Effector memory CD8-positive, alpha-beta T cell (primary cell): ENCODE measurements at places on chromosomes 13 and 19.
A peak's percentile ranks its signal among the peaks of the same experiment; 100 is the strongest.

- no peak for DNase-seq
Observed at GRCh38 chr13:111411151-111411858, 90.9 kb downstream of the TEX29 start.

- no peak for DNase-seq
Observed at GRCh38 chr13:72113076-72113475, 246.1 kb upstream of the DACH1 start.

DNA sequence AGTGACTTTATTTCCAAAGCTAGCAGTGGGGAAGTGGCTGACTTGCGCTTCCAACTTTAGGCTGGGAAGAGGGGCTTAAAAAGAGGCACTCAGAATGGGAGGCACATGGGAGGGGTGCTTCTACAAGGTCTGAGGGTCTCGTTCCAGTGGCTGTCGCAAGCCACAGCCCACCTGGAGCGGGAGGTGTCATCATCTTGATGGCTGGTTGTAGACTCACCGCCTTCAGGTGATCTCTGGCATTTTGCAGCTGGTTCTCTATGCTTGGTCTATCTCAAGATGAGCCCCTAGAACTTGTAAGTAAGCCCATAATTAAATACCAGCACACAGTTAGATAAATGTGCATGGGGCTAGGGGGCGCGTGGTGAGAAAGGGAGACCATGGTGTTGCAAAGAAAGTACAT, 9.2 kb downstream of the TEX29 start:
- DNase-seq, result no peak

- DNase-seq, result no peak
Observed at GRCh38 chr19:41159881-41160280, 33.1 kb upstream of the CYP2S1 start.

GRCh38 chr13:33480561-33480960, 195.0 kb upstream of the STARD13 start:
- DNase-seq, result no peak

DNA sequence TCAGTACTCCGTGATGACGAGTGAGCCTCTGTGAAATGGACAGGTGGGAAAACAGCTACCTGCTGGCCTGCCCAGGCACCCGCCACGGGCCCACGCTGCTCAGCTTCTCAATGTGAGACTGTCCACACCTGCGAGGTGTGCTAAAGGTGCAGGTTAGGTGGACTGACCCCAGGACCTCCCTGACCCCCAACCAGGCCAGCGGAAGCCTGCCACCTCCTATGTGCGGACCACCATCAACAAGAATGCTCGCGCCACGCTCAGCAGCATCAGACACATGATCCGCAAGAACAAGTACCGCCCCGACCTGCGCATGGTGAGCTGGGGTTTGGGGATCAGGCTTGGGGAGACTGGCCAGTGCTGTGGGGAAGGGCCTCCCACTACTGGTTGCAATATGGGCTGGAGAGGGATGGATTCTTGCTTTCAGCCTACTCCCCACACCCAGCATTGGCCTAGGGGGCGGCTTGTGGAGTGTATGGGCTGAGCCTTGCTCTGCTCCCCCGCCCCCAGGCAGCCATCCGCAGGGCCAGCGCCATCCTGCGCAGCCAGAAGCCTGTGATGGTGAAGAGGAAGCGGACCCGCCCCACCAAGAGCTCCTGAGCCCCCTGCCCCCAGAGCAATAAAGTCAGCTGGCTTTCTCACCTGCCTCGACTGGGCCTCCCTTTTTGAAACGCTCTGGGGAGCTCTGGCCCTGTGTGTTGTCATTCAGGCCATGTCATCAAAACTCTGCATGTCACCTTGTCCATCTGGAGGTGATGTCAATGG, 2.2 kb downstream of the RPL28 start:
- DNase-seq, result no peak

DNA sequence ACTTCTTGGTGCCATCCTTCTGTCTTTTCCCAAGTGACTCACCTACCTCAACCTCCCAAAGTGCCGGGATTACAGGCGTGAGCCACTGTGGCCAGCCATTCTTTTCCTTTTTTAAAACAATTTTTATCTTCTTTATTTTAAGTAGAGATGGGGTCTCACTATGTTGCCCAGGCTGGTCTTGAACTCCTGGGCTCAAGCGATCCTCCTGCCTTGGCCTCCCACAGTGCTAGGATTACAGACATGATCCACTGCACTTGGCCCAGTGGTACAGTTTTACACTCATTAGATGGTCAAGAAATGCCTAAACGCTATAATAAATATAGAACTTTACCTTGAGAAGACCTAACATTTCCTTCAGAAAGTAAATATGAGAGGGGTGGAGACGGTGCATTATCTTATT, 24.5 kb downstream of the GP6 start:
- DNase-seq, result no peak

- DNase-seq, result no peak
Observed at GRCh38 chr19:44527554-44527953, 1.9 kb downstream of the CEACAM20 start.

DNA sequence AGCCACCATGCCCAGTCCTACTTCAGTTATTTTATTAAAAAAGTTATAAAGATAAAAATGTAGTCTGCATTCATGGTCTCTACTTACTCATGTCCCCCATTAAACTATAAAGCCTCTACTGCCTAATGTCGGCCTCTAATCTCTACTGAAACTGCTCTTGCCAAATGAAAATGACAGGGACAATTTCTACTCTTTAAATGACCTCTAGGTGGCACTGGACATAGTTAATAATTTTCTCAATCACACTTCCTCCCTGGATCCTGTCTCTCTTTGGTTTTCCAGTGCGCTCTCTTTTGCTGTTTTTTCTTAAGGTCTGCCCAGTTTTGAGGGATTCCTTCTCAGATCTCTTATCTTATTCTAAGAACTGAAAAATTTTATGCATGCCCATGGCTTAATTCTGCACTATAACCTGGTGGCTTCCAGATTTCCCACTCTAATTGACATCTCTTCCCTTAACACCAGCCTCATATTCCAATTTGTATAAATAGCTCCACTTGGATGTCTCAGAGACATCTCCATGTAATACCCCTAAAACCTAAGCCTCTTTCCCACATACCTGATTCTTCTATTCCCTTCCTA, 54.3 kb downstream of the MTMR6 start:
- DNase-seq, result no peak

DNA sequence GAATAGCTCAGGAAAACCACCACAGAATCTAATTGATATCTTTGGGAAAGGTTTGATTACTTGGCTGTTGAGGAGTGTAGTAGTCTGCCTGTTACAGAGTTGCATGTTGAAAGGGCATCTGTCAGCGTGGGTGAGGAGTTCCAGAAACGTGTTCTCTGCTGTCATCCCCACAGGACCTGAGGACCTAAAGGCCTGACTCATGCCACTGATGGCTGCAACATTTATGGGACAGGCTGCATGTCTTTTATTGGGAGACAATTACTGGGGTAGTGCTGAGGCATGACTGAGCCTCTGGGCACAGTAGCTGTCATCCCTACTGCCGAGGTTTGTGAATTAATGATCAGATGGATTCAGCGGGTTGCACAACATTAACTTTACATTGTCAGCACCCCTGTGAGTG, 525.9 kb downstream of the GPC6 start:
- no peak for DNase-seq

- peak; percentile 51 for DNase-seq
Observed at GRCh38 chr19:49677231-49677900, at the start of gene PRMT1. TSS of gene PRMT1 (plus strand) at chr19:49677271. CDS start at chr19:49677281, 10 bp downstream.

GRCh38 chr13:20719783-20720182, 16.3 kb downstream of the IL17D start:
- DNase-seq, result no peak

DNA sequence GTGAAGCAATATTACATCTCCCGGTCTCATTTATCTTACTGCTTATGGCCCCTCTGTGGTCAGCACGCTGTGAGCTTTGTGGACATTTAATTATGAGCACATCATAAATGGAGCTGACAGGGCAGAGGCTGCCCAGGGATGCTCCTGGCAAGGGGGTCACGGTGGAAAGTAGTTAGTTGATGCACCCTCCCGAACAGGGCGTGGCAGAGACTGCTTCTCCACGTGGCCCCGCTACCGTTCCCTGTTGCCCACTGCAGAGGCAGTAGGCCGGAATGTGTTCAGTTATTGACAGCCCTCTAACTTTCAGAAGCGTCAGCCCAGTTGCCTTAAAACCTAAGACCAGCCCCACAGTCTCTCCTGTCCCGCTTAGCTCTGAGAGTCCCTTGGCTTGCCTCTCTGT, 180.3 kb upstream of the ZNF507 start:
- no peak for DNase-seq

DNA sequence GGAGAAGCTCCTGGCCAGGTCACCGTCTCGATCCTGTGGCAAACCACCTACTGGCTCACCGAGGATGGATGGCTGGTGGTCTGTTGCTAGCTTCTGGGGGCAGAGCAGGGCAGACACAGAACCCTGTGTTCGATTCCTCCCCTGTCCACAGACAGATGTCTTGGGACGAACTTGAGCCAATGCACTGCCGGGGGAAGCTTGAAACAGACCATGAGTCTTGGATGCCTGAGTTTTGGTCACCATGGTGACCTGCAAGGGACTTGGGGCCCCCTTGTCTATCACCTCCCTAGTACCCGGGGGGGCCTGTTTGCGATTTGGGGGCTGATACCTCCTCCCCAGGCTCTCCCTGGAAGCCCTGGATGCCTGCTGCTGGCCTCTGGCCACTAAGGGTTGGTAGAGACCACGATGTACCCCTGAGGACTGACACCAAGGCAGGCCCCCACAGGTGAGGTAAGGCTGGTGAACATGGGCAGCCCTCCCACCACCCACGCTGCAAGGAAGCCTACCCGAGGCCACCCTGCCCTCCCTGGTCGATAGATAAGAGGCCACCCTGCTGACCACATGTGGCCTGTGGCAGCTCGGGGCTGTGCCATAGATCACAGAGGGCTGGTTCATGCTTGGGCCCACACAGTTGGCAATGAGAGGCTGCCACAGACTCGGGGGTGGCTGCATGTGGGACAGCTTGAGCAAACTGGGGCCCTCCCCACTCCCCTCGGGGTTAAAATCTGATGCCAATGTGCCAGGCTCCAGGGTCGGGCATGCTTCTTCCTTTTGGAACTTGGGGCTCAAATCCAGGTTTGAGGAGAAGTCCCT, 10.7 kb downstream of the IQCN start:
- DNase-seq, result no peak

DNA sequence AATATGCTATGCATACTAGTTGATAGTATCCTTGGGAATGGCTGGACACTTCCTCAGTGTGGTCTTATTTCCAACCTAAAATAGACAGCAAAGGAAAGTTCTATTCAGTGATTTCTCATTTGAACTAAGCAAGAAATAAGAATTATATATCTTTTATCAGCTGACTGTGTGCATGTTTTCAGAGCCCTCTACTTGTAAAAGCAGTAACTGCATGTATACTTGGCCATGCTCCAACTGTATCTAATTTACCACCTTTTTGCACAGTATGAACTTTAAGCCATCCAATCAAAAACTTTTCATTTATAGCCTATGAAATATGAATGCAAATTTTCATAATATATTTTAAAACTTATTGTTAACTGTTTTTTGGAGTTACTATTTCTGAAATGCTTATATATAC, 136.4 kb upstream of the PCDH9 start:
- DNase-seq, result no peak

GRCh38 chr13:48920730-48921129, 55.0 kb upstream of the FNDC3A start:
- DNase-seq, result no peak

- DNase-seq, result no peak
Observed at GRCh38 chr13:79631051-79631659, 150.2 kb downstream of the NDFIP2 start.

- no peak for DNase-seq
Observed at GRCh38 chr19:2376784-2377519, 16.9 kb downstream of the TMPRSS9 start.

DNA sequence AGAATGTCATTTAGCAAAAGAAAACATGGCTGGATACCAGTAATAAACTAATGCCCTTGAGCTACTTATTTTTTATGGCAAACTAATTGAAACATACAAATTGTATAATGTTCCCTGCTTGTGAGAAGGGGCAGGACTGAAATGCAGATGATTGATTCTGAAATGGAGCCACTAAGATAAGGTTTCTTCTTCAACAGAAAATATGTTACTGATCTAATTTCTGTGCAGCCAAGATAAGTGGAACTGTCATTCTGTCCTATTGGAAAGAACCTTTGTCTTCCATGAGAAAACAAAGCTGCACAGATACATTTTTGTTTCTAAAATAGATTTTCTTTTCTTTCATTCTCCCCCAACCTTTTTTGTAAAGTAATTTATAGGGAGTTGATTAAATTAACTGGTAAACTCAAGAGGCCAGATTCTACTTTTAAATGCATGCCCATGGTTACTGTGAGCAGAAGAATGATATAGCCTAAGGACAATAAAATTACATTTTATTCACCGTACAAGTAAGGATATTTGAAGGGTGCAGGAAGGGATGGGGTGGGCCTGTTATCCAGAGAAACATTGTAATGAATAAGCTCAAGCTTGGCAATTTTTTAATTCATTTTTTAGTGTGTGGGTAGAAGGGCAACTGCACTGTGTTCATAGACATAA, 39.9 kb downstream of the STARD13 start:
- DNase-seq, result no peak

DNA sequence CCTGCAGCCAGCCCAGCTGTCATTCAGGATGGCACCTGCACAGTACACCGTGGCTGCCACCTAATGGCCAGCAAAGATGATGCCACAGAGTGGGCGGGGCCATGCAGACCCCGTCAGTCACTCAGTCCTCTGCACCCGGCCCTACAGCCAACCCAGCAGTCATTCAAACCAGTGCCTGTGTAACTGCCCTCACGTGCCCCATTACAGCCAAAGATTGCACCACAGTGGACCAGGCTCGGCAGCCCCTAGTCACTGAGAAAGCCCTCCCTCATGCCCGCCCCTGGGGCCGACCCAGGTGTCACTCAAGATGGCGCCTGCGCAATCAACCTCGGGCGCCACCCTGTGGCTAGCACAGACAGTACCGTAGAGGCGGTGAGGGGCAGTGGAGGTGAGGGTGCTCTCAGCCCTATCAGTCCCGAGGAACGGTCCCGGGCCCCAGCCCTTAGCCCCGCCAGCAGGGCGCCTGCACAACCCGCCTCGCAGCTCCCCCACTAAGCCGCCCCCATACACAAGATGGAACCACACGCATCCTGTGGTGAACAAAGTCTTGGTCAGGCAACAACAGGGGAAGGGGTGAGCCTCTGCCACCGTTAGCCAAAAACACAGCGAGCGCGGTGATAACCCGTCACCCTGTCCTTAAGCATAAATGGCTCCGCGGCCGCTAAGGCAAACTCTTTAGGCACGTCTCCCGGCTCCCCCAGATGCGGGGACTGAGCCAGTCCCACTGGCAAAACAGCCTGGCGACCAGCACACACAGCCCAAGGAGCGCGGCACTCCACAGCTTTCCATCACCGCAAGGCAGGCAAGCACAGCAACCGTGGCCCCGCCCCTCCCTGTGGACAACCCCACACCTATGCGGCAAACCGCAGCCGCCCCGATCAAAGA, 2.3 kb downstream of the PEG3 start:
- no peak for DNase-seq
